ENCODE measurements at places on chromosomes 4 and X.

DNA sequence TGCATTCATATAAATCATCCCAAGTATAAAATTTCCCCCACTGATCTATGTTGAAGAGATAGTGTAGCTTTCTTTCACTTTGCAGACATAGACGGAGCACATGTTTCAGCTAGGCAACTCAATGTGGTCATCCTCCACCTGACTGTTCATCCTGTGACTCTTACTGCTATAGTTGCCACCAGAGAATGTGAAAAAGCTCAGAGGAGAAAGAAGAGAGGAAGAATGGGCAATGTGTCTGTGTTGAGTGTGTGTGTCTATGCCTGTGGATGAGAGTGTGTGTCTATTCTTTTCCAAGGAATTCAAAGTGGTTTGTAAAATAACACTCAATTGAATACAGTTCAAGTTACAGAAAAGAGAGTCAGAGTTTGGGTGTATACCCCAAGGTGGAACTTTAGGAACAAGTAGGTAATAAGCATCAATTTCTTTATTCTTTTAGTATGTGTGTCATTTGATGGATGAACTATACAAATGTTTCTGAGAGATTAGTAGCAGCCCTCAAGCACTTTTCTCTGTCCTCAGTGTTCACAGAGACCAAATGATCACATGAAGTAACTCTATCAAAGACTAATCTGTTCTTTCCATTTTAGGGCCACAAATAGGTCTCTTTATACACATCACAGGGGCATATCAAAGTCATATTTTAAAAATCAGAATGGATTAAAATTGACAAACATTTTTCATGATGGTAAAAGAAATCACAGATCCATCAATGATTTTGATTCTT lies 2.3 kb downstream of the SNCA start:
- no peak for DNase-seq

DNA sequence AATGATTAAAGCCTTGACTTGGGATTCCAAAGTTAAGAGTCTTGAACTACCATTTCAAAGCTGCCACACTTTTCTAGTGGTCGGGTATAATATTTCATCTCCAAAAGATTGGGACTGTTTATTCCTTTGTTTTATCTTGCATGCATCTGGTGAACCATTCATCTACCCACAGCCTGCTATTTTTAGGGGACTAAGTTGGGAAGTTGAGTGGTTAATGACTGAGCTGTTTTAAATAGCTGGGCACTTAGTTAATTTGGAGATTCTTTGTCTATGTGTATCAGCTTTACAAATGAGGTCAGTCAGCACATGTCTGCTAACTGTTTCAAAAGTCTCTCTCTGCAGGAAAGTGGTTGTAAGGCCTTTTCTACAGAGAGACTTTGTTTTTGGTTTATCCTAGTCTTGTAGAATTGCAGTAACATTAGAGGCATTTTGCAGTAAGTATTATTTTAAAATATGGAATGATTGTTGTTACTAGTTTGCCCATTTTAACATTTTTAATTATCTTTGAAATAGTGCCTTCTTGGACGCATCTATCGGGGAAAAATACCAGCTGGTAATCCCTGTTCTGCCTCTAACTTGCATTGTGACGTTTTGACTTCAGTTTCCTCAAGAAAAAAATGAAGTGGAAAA lies 8.2 kb downstream of the BMP2K start:
- no peak for DNase-seq

DNA sequence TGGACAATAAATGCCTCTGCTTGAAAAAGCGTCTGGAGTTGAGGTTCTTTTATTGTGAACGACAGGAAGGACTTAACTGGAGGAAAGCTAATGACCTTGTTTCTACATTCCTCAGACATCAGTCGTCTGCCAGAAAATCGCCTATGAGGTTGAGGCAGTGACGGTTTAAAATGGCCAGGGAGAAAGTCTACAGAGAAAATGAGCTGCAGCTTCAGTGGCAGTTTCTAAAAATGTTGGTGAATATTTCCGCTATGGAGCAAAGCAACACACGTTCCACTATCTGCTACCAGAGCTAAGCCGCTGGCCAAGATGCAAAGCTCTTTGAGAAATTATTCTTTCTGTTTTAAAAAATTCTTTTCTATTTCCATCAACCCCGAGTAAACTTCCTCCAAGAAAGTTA lies 116.9 kb upstream of the GALNT7 start:
- DNase-seq, result no peak

GRCh38 chr4:186494496-186494895 lies 60.9 kb downstream of the MTNR1A start:
- DNase-seq, result no peak

DNA sequence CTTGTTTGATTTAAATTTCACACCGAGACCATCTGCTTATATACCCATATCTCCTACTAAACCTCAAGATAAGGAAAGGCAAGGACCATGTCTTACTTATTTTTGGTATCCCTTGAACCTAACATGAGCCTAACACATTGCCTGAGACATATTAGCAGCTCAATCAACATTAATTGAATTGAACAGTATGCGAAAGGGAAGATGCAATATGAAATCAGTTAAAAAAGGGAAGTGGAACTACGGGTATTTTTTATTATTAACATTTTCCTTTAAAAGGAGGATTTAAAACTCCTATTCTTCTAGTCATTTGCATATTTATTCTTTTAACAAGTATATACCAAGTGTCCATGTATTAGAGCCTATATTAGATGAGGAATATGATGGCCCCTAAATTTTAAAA lies 197.0 kb downstream of the CAMK2D start:
- DNase-seq, result no peak

Measured in NCI-H82 (cell line).